ENCODE measurements at places on chromosomes 1 and 21. TPM values are rescaled to one million over a fixed set of nuclear protein-coding genes. Genes with fewer than 3 reads are reported as not detected.

PIK3R3 gene
- total RNA-seq, result 3.7 TPM

CACNA1E gene
- total RNA-seq, result not detected

ETV3 gene
- total RNA-seq, result 39.4 TPM

DNA sequence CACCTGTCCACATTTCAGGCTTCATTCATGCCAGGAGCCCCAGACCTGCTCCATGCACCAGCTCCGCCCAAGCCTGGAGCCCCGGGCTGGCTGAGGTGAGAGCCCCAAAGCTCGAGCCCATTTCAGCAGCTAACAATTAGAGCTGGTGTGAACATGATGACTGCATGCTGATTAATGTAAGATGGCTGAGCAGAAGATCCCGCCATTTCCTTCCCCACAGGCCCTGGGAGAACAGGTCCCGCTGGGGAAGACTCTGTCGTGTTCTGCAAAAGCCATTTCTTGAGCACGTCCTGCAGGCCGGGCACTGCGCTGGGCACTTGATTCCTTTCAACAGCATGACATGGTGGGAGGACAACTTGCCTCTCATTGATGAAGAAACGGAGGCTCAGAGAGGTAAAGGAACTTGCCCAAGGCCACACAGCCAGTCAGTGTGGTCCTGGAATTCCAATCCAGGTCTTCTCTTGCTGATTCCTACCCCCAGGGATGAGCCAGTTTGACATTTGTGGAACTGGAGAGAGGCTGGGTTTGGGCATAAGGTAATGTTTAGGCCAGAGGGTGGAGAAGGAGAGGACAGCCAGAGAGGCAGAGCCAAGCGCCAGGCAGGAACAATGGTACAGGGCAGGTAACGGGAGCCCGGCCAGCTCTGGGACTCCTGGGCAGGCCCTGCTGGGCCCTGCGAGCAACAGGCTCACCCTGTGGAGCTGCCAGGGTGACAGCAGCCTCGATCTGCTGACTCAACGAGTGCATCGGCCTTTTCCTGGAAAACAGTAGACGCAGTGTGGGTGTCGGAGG lies 28.1 kb upstream of the EPHA2 start:
- H3K4me3 ChIP-seq, result no peak overlapping the region
- H3K27ac ChIP-seq, result no peak overlapping the region
- no peak for DNase-seq
- H3K27me3 ChIP-seq, result no peaks in the 10 kb centered on the region
- H3K4me1 ChIP-seq, result peaks cover 3% of the 10 kb centered on the region
- no peaks in the 10 kb centered on the region for H3K36me3 ChIP-seq

DNA sequence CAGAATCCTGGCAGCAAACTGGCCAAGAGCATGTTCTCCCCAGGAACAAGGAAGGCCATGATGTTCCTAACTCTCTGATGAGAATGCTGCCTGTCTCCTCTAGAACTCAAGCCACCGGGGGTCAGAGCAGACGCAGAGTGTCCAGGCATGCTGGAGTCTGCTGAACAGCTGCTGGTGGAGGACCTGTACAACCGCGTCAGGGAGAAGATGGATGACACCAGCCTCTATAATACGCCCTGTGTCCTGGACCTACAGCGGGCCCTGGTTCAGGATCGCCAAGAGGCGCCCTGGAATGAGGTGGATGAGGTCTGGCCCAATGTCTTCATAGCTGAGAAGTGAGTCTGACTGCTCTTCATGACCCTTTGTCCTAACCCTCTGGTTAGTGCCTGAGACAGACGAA lies 23.4 kb downstream of the STYXL2 start:
- H3K27me3 ChIP-seq, result peaks cover 10% of the 10 kb centered on the region
- no peak overlapping the region for H3K27ac ChIP-seq
- no peak overlapping the region for H3K4me3 ChIP-seq
- peaks cover 2% of the 10 kb centered on the region for H3K4me1 ChIP-seq
- DNase-seq, result no peak

ARHGEF16 gene
- not detected for total RNA-seq

GRCh38 chr1:245762396-245762910 lies 607.7 kb downstream of the KIF26B start:
- no peaks in the 10 kb centered on the region for H3K4me1 ChIP-seq
- H3K4me3 ChIP-seq, result no peak overlapping the region
- H3K27me3 ChIP-seq, result no peaks in the 10 kb centered on the region

DNA sequence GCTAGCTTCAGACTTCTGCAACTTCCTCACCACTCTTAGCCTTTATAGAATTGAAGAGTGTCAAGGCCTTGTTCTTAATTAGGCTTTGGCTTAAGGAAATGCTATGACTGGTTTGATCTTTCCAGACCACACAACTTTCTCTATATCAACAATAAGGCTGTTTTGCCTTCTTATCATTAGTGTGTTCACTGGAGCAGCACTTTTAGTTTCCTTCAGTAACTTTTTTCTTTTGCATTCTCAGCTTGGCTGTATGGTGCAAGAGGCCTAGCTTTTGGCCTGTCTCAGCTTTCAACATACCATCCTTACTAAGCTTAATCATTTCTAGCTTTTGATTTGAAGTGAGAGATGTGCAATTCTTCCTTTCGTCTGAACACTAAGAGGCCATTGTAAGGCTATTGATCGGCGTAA lies 8.6 kb downstream of the PRKACB start:
- peaks cover 34% of the 10 kb centered on the region for H3K4me1 ChIP-seq
- H3K36me3 ChIP-seq, result peaks cover 45% of the 10 kb centered on the region
- peak overlapping the region; percentile 47 for H3K27ac ChIP-seq
- no peak for DNase-seq

TLR5 gene
- 0.28 TPM for total RNA-seq

- peak overlapping the region; percentile 53 for H3K27ac ChIP-seq
- DNase-seq, result no peak
- H3K27me3 ChIP-seq, result no peaks in the 10 kb centered on the region
- H3K4me1 ChIP-seq, result peaks cover 64% of the 10 kb centered on the region
- H3K36me3 ChIP-seq, result peaks cover 20% of the 10 kb centered on the region
Observed at GRCh38 chr1:150162862-150163706, 13.4 kb downstream of the PLEKHO1 start.

DNA sequence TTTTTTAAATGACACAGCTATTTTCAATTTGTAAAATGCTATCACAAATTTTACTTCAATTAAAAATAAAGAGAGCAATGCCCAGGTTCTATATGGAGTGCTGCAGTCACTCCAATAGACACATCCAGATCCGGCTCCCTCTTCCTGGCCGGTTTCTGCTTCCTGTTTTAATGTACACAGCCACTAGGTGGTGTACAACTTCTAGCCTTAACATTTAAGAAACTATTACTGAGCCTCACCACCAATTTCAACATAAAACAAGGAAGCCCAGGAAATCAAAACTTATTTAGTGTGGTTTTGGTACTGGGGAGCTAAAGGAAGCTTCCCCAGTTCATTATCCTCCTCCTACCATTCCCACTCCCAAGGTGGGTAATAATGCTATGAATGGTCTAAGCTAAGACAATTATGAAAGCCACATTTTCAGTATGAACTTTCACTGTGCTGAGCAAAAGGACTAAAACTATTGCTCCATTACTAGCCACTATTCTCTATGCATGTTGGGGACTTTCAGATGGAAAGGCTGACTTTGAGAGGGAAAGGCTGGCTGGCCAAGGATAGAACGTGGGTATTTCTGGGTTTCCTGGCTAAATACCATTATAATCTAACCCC lies 25.5 kb upstream of the MTMR11 start:
- DNase-seq, result no peak
- H3K27me3 ChIP-seq, result no peaks in the 10 kb centered on the region
- H3K4me1 ChIP-seq, result peaks cover 17% of the 10 kb centered on the region
- H3K27ac ChIP-seq, result no peak overlapping the region
- peaks cover 28% of the 10 kb centered on the region for H3K36me3 ChIP-seq

DNA sequence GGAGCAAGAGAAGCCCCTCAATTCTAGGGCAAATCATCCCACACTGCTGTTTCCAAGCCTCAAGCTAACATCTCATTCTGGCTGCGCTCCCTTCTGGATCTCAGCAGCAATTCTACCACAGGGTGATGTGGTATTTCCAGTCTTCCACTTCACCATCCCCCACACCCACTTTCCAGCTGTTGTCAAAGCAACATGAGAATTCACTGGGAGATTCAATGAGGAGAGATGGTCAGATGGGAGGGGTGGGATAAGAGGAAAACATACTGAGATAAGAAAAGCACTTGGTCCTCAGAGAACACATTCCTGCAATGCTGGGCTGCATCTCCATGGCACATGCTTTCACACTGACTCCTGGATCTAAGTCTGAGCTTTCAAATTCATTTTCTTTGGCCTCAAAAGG lies 47.3 kb upstream of the LRRC52 start:
- no peaks in the 10 kb centered on the region for H3K36me3 ChIP-seq
- H3K27ac ChIP-seq, result no peak overlapping the region
- peaks cover 24% of the 10 kb centered on the region for H3K27me3 ChIP-seq
- no peaks in the 10 kb centered on the region for H3K4me1 ChIP-seq

DNA sequence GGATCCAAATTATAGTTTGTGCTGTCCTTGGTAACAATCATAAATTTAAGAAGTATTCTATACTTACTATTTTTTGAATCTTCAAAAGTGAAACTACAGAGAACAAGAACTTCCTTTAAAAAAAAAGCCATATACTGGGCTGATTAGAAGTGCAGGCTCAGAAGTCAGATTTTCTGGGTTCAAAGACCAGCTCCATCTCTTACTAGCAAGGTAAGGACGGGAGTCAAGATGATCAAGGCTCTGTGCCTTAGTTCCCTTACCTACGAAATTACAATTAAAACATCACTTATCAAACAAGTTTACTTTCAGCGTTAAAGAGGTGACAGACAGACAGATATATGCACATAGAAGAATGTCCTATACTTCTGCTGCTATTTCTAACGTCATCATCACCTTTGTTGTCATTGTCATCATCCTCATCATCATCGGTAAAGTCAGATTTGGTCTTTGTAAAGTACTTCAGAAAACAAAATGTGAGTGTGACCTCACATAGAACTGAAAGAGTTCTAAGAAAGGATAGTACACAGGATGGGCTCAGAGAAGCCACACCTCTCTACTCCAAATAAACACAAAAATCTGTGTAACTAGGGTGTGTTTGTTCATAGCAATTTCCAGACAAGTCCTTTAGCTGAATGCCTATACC lies 178.7 kb downstream of the VAV3 start:
- peaks cover 2% of the 10 kb centered on the region for H3K36me3 ChIP-seq
- peak overlapping the region; percentile 69 for H3K4me3 ChIP-seq
- no peak for DNase-seq
- H3K27ac ChIP-seq, result peak overlapping the region; percentile 90
- H3K4me1 ChIP-seq, result peaks cover 61% of the 10 kb centered on the region

- peaks cover 4% of the 10 kb centered on the region for H3K4me1 ChIP-seq
- H3K4me3 ChIP-seq, result no peak overlapping the region
- no peak for DNase-seq
- no peaks in the 10 kb centered on the region for H3K36me3 ChIP-seq
- H3K27ac ChIP-seq, result no peak overlapping the region
Observed at GRCh38 chr1:179825798-179826460, 51.7 kb downstream of the TOR1AIP2 start.

DNA sequence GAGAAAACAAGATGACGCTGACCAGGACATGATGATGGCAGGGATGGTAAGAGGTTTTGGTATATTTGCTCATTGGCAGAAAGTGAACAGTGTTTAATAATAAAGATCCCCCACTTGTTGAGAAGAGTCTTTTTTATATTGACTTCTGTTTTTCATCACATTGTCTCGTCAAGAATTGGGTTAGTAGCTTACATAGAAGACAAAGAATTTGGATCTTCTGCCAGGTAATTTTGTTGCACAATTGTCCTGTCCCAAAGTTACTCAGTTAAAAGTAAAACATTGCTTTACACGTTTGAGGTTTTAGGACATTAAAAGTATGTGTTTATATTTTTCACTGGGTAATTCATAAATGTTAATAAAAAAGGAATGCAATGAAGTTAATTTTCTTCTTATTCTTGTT lies 48.3 kb upstream of the LAMC2 start:
- H3K27me3 ChIP-seq, result peaks cover 24% of the 10 kb centered on the region
- H3K4me3 ChIP-seq, result no peak overlapping the region
- H3K36me3 ChIP-seq, result no peaks in the 10 kb centered on the region
- no peak overlapping the region for H3K27ac ChIP-seq

DNA sequence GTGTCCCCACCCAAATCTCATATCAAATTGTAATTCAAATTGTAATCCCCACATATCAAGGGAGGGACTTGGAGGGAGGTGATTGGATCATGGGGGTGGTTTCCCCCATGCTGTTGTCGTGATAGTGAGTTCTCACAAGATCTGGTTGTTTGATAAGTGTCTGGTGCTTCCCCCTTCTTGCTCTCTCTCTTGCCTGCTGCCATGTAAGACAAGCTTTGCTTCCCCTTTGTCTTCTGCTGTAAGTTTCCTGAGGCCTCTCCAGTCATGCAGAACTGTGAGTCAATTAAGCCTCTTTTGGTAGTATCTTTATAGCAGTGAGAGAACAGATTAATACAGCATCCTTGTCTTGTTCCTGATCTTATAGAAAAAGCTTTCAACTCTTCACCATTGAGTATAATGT lies 6.5 kb upstream of the LRRC39 start:
- no peaks in the 10 kb centered on the region for H3K4me1 ChIP-seq
- DNase-seq, result no peak
- no peak overlapping the region for H3K27ac ChIP-seq
- H3K36me3 ChIP-seq, result peaks cover 7% of the 10 kb centered on the region
- H3K27me3 ChIP-seq, result no peaks in the 10 kb centered on the region

CLIC6 gene
- 0.42 TPM for total RNA-seq

DNA sequence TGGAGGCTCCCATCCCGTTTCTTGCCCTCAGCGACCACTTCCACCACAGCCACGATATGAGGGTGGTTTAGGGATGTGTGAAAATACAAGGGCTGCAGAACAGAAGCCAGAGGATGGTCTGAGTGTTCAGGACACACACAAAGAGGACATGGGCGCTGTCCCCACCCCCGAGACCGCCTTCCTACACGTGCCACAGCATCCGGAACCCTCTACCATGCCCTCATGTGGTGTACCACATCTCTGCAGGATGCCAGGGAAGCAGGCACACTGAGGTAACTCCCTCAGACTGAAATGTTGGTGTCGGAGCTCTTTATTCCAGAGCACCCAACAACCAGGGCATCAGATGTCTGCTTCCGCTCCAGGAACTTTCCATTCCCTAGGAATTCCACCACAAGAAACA lies 23.1 kb downstream of the NPHP4 start:
- H3K27ac ChIP-seq, result no peak overlapping the region
- H3K4me1 ChIP-seq, result peaks cover 2% of the 10 kb centered on the region

DNA sequence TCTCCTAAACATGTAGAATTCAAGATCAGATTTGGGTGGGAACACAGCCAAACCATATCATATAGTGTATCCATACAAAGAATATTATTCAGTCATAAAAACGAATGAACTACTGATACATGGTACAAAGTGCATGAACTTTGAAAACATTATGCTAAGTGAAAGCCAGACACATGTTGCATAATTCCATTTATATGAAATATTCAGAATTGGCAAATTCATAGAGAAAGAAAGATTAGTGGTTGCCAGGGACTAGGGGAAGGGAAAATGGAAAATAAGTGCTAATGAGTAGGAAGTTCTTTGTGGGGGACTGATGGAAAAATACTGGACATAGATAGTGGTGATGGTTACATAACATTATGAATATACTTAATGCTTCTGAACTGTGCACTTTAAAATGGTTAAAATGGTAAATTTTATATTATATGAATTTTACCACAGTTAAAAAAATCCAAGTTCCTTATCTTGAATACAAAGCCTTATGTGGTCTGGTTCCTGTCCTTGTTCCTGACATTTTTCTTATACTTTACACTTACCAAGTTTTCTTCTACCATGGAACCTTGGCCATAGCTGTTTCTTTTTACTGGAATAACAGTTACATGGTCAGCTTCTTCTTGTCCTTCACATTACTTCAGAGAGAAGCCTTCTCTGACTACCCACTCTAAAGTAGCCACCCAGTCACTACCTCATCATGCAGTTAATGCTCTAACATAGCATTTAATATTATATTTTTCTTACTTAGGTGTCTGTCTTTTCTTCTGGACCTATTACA lies 64.0 kb downstream of the CCDC18 start:
- no peak for DNase-seq
- no peaks in the 10 kb centered on the region for H3K4me1 ChIP-seq
- no peak overlapping the region for H3K27ac ChIP-seq
- no peaks in the 10 kb centered on the region for H3K27me3 ChIP-seq
- no peak overlapping the region for H3K4me3 ChIP-seq

All from activated naive CD8-positive, alpha-beta T cell treated with anti-CD3 and anti-CD28 coated beads, Interleukin-2, amount 10 ng/mL, durations not matched to agents 7 days and 5 days (primary cell).